ENCODE measurements at places on chromosomes 11 and 22.

DNA sequence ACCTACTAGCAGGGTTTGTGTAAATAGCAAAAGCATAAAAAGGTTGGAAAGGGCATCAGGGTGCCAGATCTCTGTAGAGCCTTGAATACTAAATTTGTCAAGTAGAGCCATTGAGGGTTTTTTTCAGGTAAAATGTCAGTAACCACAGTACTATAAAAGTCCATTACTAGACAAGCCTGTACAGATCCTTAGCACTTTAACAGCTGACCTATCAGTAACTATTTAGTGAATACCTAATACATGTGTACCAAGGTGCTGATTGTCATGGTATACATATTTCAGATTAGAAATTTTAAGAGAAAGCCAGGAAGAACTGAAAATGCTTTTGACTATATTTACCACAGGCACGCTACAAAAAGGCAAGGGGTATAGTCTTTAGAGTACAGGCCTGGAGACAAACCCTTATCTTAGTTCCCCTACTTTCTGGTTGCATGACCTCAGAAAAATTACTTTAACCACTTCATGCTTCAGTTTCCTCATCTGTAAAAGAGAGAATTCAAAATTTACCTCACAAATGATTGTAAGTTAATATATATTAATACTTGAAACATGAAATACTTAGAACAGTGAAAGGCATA lies 57.9 kb downstream of the RAB38 start:
- no peak for DNase-seq

DNA sequence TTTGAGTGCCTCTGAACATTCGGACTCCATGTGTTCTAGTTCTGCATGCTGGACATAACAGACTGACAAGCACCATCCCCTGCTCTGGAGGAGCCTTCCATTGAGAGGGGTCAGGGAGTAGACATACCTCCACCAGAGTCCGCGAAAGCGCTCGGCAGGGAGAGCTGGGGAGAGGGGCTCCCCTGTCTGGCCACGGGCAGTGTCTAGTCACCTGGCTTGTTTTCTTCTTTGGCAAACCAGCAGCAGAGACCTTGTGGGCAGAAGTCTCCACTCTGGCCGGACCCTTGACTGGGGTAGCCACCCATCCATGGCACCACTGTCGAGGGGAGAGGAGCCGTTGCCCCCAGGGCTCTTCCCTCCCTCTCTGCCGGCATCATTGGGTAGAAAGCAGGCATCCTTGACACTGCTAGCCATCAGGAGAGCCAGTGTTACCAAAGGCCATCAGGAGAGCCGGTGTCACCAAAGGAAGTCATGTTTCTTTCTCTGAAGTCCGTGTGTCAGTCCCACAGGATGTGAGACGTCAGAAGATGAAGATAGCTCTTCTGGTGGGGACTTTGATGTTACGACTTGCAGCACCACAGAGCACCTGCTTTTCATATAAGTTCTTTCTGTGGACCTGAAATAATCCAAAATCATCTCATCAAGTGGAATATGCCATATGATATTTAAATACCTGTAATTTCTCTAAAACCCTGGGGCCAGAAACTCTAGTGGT lies 305.6 kb downstream of the TBC1D22A start:
- no peak for DNase-seq

DNA sequence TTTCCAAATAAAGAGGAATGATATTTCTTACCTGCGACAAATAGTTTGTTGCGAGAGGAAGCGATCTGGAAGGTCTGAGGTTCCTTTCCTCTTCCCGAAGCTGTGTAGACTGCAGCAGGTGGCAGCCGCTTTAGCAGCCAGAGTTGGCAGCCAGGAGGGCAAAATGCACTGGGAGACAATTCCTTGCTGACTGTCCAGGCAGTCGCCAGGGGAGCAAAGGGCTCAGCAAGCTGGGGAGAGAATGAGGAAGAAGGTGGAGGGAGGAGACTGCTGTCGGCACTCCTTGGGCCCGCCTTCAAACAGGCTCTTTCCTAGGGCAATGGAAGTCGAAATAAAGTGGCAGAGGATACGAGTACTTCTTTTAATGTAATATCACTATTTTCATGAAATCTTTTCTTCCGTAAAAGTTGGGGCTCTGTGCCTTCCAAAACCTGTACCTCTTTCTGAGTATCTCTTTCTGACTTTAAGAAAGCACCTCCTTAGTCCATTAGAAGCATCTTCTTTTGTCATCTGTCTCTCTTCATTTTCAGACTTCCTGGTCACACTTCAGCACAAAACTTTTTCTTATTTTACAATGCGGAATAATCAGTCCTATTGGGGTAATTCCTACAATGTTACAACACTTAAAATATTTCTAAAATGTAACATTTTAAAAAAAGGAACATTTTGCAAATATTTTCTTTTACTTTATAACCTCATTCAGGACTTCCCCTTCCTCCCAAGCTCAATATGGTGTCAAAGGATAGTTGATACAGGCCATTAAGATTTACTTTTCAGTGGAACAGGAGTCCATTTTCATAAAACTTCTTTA lies at the start of gene IL18:
Gene IL18 (minus strand): TSS at position 220 of the 811 bp plus-strand sequence. CDS start 9,041 bp downstream, outside the sequence.
- no peak for DNase-seq

- DNase-seq, result no peak
These were observed 114.1 kb downstream of the FAR1 start for GRCh38 chr11:13782390-13783075.

- DNase-seq, result no peak
These were observed 34.2 kb downstream of the CCDC81 start for GRCh38 chr11:86408845-86409244.

GRCh38 chr11:90310210-90310609 lies 87.4 kb upstream of the CHORDC1 start:
- DNase-seq, result no peak

- no peak for DNase-seq
These were observed 148.4 kb downstream of the ME3 start for GRCh38 chr11:86523738-86524619.

DNA sequence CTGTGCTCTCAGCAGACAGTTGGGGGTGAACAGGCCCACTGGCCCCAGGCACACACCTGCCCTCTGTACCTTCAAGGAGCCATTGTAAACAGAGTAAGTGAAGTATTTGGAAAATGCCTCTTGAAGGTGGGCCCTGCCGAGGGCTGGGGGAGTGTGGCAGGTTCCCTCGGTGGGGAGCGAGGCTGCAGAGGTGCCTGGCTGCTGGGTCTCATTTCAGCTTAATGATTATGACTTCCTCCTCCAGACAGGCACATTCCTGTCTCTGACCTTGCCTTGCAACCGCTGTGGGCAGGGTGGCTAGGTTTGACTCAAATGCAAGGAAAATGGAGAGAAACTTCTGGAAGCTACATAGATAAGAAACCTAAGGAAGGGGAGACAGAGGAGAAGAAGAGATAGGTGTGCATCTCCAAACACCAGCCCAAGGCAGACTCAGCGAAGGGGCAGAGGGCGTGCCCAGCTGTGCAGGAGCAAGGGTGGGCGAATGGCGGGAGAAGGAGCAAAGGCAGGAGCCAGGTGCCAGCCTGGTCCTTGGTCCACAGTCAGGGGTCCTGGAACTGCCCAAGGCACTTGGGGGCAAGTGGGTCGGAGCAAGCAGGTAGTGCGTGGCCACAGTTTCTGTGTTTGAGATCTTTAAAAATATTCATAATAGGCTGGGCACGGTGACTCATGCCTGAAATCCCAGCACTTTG lies 14.0 kb downstream of the GRAMD4 start:
- DNase-seq, result no peak

DNA sequence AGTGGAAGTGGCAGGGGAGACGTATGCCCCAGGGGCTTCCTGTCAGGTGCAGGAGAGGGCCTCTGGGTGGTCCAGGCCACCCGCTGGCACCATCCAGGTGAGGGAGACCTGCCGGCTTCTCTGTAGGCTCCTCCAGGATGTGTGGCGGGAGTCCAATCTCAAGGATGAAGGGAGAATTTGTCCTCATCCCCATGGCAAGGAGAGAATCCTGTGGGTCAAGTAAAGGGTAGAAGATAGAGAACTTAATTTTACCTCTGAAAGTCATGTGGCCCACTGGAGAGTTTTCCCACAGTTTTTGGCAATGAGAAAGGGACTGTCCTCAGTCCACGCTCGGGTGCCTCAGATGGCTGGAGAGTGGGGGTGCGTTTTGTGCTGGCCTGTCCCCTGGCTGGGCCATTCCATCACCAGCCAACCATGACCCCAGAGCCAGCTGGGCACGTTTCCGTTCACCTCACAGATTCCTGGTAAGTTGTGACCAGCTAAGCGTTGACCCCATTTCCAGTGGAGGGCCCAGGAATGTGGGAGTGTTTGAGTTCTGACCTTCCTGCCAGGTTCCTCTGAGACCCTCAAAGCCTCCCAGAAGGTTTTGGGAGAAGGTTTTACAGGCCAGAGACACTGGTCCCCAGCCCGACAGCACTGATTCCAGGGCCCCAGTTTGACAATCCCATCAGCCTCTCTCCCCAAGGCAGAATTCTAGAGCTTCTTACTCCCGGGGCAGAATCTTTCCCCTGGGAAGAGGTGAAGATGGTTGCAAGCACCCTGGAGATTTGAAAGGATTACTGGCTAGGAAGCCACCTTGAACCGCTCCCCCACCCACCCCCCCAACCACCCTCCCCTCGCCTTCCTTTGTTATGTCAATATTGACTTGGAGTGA lies 2.6 kb downstream of the OVOL1 start:
- no peak for DNase-seq
